B cell (primary cell): ENCODE measurements at places on chromosomes 11 and 22. TPM values are rescaled to one million over a fixed set of nuclear protein-coding genes. Genes with fewer than 3 reads are reported as not detected.

GRCh38 chr11:17508306-17508705 lies 31.7 kb upstream of the ABCC8 start:
- DNase-seq: no peak

DNA sequence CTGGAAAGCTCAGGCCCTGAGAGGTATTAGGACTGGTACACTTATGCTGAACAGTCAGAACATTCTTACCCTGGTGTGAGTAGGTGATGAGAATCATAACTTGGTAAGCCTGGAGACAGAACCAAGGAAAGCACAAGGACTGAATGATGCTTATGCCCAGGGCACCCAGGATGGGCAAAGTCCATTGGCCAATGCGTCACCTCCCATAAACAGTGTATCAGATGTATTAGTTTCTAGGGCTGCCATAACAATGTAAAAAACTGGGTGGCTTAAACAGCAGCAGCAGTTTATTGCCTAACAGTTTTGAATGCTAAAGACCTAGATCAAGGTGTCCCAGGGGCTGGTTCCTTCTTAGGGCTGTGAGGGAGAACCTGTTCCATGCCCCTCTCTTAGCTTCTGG lies 107.0 kb downstream of the FAR1 start:
- DNase-seq: no peak

- peak; percentile 58 for DNase-seq
These were observed 87.8 kb upstream of the NNMT start for GRCh38 chr11:114208377-114208776.

DNA sequence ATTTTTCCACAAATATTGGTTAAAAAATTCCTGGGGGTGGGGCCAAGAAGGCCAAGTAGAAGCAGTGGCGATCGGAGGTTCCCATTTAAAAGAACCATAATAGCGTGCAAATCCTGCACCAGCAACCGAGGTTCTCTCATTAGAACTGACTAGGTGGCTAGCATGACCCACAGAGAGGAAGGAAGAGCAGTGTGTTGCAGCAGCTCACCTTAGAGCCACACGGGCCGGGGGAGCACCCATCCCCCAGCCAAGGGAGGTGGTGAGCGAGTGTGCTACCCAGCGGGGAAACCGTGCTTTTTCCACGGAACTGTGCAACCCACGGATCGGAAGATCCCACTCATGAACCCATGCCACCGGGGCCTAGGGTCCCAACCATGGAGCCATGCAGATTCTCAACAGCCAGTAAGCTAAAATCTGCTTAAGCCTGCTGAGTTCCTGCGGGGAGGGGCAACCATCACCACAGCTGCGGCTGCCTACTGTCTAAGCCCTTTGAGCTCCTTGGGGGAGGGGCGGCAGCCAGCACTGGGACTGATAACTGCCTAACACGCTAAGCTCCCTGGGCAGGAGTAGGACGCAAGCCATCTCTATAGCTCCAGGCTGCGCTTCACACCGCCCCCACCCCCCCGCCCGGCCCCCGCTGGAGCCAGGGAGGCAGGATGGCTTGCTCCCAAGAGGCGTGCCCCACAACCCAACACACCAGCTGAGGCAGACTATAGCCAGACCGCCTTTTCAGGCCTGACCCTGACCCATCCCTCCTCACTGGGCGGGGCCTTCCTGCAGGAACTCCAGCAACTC lies 21.0 kb upstream of the HTATIP2 start:
- no peak for DNase-seq

Gene PIH1D2
- 0.22 and 0.67 TPM in 2 replicates for total RNA-seq

Gene SHISA8
- 46.5 and 54.1 TPM in 2 replicates for total RNA-seq

Gene TMEM223
- total RNA-seq: 15.6 and 16.2 TPM in 2 replicates

- DNase-seq: no peak
These were observed 10.4 kb upstream of the SPINDOC start for GRCh38 chr11:63802637-63803414.

- no peak for DNase-seq
These were observed 15.8 kb upstream of the OMP start for GRCh38 chr11:77086521-77087472.

DNA sequence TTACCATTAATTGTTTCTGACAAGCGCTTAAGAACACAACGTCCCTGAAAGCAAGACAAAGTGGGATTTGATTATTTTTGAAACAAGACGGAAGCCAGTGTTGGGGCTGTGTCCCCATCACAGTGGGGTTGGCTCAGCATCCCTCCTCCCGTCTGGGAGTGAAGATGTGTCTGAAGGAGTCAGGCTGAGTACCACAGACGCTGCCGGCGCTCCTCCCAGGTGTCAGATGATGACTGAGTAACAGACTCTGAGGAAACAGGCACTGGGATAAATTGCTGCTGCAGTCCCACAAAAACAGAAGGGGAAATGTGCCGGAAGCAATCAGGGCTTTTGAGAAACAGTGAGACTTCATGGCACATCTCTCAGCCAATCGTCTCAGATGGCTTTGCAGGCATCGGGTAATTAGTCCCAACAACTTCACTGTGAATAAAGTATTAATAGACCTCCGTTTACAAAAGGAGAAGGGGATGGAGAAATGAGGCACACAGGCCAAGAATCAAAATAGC lies 266.7 kb downstream of the OPCML start:
- no peak for DNase-seq

- DNase-seq: no peak
These were observed 43.2 kb upstream of the CREB3L1 start for GRCh38 chr11:46234311-46234710.

GRCh38 chr11:1335264-1335810 lies 25.9 kb upstream of the TOLLIP start:
- DNase-seq: no peak

GRCh38 chr11:72740060-72740424 lies 12.2 kb downstream of the ARAP1 start:
- peak; percentile 59 for DNase-seq

Gene SLC5A12
- not detected in 2 replicates for total RNA-seq

DNA sequence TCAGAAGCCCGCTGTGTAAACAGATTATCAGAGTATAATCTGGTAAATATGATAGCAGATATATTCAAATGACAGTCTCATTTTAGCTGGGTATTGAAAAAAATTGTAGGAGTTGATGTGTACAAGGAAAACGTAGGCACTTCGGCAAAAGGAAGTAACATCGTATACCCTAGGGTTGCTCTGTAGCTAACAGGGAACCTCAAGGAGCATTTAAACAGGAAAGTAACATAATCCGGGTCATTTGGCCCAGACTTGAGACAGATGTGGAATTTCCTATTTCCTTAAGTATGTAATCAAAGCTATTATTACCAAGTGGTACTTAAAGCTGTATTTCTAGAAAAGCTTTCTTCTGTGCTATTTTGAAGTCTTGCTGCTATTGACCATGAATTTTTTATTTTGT lies 215.6 kb downstream of the DDX10 start:
- no peak for DNase-seq

Gene FAM180B
- total RNA-seq: 0.20 TPM in 1 of 2 replicates, not detected in the other

Gene MYRF
- 0.27 and 0.34 TPM in 2 replicates for total RNA-seq

DNA sequence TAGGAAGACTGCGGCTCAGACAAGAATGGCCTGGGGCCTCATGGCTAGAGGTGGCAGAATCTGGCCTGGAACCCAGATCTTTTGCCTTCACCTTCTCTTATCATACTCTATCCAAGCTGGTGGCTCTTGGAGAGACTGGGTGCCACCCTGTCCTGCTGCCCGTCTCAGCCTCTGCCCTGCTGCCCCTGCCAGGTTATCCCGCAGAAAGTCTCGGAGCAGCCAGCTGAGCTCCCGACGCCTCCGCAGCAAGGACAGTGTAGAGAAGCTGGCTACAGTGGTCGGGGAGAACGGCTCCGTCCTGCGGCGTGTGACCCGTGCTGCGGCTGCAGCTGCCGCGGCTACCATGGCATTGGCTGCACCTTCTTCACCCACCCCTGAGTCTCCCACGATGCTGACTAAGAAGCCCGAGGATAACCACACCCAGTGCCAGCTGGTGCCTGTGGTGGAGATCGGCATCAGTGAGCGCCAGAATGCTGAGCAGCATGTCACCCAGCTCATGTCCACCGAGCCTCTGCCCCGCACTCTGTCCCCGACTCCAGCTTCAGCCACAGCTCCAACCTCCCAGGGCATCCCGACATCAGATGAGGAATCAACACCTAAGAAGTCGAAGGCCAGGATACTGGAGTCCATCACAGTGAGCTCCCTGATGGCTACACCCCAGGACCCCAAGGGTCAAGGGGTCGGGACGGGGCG lies 5.9 kb downstream of the INCENP start:
- DNase-seq: no peak

- DNase-seq: peak; percentile 82
These were observed 24.8 kb downstream of the APOL1 start for GRCh38 chr22:36277482-36278291.

- no peak for DNase-seq
These were observed 71.1 kb upstream of the OLFML1 start for GRCh38 chr11:7413961-7414915.
